LNCaP clone FGC (cell line): ENCODE measurements at places on chromosomes 13 and 19.
A peak's percentile ranks its signal among the peaks of the same experiment; 100 is the strongest.

DNA sequence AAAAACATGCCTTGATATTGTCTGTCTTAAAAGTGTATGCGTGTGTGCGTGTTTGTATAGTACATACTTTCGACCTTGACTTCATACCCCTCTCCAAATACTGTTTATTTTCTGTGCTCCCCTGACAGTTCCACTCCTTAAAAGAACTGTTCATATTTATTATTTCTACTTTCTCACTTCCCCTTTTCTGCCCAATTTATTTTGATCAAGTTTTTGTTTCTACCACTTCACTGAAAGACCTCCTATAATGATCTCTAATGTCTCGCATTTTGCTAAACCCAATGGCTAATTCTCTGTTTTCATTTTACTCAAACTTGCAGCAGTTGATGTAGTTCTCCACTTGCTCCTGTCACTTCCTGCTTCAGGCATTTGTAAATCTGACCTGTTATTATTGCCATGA, 426.1 kb upstream of the KLF12 start:
- no peak for DNase-seq

GRCh38 chr13:100917011-100917410, 242.4 kb upstream of the TMTC4 start:
- no peak for DNase-seq

- DNase-seq: peak; percentile 85
Observed at GRCh38 chr13:26376430-26376829, 122.5 kb downstream of the CDK8 start.

DNA sequence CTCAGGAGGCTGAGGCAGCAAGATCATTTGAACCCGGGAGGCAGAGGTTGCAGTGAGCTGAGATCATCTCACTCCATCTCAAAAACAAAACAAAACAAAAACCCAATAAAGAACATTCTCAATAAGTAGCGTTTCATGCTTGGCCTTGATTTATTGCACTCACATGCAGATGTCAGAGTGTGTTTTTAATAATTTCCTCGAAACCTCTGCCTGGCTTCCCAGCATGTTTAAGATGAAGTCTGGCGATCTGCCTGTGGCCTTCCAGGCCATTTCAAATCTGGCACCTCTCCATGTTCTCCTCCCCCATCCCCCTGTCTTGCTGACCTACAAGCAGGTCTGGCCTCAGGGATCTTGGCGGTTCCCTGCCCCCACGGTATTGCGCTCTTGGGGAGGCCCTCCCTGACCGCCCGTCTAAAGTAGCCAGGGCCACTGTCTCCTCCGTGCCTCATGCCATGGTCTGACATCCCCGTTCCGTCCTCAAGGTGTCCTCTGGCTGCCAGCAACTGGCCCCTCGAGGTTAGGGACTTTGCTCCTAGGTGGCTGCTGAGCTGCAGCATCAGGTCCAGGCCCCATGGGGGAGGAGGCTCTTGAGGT, 1.6 kb downstream of the WDR88 start:
- peak; percentile 8 for DNase-seq

GRCh38 chr13:49495783-49496762, at the start of gene PHF11:
TSS of gene PHF11 (plus strand) at chr13:49495953. CDS start at chr13:49496002, 49 bp downstream.
- no peak for DNase-seq

DNA sequence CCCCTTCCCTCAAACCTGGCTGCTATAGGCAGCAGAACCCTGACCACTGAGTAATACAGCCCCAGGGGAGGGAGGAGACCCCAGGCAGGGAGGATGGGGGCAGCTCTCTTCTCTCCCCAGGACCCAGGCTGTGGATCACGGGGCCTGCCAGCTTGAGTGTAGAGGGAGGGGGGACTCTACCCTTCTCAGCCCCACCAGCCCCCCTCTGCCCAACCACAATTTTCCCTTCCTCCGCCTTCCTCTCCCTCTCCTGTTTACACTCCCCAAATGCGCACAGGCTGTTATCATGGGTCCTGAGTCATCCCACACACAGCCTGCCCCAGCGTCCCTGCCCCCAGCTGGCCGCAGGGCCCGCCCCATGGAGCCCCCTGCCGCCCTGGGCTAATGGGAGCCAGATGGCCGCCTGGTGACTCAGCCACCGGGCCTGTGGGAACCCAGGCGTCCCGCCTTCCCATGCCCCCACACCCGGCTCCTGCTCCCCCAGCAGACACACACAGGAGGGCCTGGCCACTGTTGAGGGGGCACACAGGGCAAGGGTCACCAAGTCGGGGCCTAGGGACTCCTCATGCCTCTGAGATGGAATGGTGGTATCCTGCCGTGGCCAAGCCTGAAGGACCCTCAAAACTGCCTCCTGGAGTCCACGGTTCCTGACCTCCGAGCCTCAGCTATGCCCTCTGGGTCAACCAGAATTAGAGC, 13.6 kb downstream of the CCDC97 start:
- no peak for DNase-seq

DNA sequence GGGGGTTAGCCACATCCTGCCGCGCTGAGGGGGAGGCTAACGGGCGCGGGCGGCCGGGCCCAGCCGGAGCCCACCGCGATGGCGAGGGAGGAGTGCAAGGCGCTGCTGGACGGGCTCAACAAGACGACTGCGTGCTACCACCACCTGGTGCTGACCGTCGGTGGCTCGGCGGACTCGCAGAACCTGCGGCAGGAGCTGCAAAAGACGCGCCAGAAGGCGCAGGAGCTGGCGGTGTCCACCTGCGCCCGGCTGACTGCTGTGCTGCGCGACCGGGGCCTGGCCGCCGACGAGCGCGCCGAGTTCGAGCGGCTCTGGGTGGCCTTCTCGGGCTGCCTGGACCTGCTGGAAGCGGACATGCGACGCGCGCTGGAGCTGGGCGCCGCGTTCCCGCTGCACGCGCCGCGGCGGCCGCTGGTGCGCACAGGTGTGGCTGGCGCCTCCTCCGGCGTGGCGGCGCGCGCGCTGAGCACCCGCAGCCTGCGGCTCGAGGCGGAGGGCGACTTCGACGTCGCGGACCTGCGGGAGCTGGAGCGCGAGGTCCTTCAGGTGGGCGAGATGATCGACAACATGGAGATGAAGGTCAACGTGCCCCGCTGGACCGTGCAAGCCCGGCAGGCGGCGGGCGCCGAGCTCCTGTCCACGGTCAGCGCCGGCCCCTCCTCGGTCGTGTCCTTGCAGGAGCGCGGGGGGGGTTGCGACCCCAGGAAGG, 692 bp downstream of the RGS9BP start:
- no peak for DNase-seq

DNA sequence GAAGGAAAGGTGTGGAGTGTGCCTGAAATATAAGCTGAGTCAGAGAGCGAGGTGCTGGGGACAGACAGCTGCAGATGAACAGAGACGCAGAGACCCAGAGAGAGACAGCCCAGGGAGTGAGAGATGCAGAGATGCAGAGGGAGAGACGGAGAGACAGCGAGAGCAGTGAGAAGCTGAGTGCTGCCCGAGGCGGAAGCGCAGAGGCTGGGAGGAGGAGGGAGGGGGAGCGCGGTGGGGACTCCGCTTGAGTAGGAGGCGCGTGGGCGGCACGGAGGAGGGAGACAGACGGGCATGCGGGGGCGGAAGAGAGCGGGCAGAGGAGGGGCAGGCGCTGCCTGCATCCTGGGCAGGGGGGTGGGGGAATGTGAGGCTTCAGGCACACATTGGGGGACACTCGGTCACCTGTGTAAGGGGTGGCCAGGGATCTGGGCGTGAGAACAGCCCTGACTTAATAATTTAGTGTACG, 25.7 kb downstream of the SLC8A2 start:
- no peak for DNase-seq

- DNase-seq: no peak
Observed at GRCh38 chr13:110582421-110582954, 21.0 kb upstream of the RAB20 start.

DNA sequence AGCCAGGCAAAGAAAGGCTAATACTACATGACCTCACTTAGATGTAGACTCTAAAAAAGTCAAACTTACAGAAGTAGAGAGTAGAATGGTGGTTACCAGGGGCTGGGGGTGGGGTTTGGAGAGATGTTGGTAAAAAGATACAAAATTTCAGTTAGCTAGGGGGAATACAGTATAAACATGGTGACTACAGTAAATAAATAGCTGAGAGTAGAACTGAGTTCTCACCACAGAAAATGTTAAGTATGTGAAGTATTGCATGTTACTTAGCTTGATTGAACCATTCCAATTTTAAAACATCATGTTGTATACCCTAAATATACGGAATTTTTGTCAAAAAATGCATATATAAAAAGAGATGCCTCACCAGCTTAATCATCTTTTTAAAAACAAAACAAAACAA, 67.5 kb upstream of the DOCK9 start:
- DNase-seq: no peak

DNA sequence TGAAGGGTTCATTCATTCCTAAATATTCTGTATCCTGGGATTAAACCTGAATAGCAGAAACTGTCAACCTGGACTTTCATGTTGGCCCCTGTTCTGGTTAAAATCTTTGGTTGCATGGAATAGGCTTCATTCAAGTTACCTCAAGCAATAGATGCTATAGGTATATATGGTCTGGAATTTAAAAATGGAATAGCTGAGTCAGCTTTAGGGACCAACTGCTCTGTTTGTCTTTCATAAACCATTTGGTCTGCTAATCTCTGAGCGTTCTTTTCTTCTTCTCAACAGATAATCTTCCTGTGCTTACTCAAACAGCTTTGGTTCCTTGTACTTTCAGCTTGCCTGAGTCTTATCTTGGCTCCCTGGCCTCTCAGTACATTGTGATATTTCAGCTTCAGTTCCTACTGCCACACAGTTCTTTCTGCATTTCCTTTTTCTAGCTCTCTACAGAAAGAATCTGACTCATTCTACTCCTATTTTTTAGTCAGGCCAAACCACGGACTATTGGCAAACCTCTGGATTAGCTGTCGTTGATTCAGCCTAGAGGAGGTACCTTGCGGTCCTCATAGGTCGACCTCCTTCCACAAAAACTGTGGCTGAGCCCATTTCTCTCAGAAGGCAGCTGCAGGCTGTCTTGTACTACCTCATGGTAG, 35.9 kb upstream of the MAB21L1 start:
- no peak for DNase-seq

DNA sequence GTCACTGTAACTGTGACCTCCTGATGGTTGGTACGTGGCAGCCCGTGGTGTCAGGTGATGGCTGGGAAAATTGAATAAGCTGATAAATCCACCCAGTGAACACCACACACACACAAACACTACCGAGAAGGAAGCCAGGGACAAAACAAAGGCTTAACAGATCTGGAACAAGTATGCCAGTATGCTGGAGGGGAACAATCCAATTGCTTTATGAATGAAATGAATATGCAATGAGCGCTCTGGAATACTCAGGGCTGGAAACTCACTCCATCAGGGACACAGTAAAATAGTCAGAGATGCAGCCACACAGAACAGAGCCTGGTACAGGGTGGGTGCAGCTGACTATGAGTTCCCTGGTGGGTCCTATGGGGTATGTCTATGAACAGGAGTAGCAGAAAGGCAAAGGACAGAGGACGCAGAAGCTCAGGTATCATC, 16.7 kb downstream of the TMTC4 start:
- DNase-seq: no peak

DNA sequence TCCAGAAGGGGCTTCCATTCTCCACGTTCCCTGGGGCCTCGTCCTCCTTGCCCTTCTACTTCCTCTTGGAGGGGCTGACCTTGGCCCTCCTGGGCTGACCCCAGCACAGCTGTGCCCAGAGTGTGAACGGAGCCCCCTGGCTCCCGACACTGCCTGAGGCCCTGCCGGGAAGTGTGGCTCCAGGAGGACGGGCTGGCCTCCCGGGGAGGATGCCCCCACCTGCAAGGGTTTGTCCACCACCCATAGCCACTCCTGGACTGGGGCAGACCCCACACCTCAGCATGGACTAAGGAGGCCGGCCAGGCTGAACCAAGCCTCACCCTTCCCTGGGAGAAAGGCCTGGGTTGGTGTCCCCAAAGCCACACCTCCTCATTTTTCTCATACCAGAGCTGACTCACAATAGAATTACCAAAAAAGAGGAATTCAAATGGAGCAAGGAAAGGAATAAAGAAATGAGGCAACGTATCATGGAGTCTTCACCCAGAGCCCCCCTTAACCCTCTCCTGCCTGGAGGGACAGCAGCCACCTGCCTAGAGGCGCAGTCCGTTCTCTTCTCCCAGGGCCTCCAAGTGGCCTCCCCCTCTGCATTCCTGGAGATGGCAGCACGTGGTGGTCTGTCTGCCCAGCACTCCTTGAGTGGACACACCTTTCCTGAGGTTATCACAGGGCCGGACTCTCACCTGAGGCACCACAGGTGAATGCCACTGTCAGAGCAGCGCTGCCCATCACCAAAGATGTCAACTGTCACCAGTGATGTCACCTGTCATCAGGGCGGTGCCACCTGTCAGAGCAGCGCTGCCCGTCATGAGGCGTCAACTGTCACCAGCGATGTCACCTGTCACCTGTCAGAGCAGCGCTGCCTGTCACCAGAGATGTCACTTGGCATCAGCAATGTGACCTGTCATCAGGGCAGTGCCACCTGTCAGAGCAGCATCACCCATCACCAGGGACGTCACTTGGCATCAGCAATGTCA, 3.1 kb upstream of the C13orf46 start:
- no peak for DNase-seq

GRCh38 chr13:101453784-101454201, 1.3 kb downstream of the ITGBL1 start:
- DNase-seq: no peak

DNA sequence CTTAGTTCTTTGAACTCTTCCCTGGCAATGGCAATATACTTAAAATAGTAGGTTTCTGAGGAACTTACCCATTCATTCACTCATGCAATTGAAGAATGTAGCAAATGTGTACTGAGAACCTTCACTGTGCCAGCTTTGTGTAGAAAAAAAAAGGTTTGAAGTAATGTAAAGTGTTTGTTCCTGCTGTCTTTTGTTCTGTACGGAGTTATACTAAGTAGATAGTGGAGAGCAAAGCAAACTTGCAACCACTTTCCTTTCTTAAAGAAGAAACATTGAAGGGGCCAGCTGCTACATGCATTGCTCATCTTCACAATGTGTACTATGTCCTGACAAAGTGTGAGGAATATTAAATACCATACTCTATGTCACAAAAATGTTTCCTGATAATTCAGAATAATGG, 68.9 kb upstream of the FREM2 start:
- DNase-seq: no peak

GRCh38 chr13:41452462-41452861, 4.9 kb upstream of the RGCC start:
- DNase-seq: no peak

GRCh38 chr13:28761586-28761985, 42.8 kb upstream of the SLC46A3 start:
- DNase-seq: no peak

DNA sequence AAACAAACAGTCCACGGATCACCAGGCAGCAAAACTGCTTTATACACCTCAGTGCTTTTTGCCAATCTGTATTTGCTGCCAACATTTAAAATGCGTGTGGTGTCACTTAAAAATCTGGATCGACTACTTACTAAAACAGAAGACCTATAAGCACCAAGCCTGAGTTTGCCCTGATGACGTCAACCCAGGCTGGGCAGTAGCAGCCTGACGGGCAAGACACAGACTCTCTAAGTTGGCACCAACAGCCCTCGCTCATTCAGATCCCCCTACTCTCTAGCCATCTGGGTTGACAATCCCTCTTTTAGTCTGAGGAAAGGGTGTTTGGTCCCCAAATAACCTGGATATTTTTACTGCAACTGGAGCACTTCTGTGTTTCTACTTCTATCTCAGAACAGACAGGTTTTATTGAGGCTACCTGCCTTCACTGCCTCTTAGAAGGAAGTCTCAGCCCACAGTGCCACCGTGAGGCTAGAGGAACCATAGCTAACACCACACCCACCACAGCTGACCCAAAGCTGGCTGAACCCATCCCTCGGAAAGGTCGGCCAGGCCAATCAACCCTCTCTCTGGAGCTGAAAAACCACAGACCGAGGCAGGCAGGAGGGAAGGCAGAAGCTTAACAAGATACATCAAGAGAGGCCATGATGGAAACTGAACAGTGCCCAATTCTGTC, 6.9 kb downstream of the SUGP2 start:
- DNase-seq: peak; percentile 95
